ENCODE measurements at places on chromosomes 13 and 19. TPM values are rescaled to one million over a fixed set of nuclear protein-coding genes. Genes with fewer than 3 reads are reported as not detected.
A peak's percentile ranks its signal among the peaks of the same experiment; 100 is the strongest.

GARIN5A gene
- not detected for total RNA-seq

CCDC122 gene
- 5.0 TPM for total RNA-seq

ATP4B gene
- not detected for total RNA-seq

TNFSF11 gene
- not detected for total RNA-seq

DNA sequence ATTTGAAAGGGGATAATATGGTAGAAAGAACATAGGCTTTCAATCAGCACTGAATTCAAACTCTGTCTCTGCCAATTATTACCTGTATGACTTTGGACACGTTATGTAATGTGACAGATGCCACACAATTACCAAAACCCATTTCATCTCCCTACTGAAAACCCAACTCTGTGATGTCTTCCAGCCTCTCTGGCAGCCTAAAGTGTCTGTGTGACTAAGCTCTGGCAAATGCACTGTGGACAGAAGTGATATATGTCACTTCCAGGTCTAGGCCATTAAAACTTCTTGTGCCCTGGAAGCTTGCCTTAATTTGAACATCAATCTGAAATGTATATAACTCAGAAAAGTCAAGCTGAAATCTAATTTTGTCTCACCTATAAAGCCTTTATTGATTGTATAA, 552.0 kb downstream of the RFC3 start:
- peaks cover 4% of the 10 kb centered on the region for H3K36me3 ChIP-seq
- no peaks in the 10 kb centered on the region for H3K27me3 ChIP-seq
- no peak overlapping the region for H3K4me3 ChIP-seq
- H3K27ac ChIP-seq = no peak overlapping the region
- peak; percentile 27 for DNase-seq
- H3K4me1 ChIP-seq = peaks cover 19% of the 10 kb centered on the region

DNA sequence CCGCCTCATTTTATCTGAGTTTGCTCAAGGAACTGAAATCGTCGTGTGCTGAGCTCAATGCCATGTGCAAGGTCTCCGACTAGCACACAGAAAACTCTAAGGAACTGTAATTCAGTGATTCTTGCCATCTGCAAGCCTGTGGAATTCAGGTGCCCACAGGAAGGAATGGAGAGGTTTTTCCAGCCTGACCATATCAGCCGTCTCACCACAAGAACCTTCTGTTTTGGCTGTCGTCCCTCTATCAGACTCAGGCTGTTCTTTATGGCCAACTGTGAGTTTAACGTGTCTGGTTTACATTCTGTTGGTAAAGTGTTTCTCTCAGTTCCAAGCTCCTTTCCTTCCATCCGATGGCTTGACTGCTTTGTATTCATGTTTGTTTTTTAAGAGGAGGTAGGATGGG, 293.5 kb downstream of the SPRY2 start:
- H3K4me3 ChIP-seq = peak overlapping the region; percentile 44
- H3K27ac ChIP-seq = peak overlapping the region; percentile 52
- no peaks in the 10 kb centered on the region for H3K27me3 ChIP-seq

DNA sequence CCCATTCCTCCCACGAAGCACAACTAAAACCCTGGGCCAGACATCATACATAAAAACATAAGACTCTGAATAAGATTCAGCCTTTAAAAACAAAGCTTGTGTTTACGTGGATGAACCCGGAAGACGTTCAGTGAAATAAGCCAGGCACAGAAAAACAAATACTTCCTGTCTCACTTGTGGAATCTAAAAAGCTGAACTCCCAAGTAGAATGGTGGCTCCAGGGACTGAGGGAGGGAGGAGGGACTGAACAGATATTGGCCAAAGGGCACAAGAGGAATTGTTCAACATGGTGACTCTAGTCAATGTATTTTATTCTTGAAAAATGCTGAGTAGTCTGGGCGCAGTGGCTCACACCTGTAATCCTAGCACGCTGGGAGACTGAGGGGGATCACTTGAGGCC, 35.7 kb upstream of the TPM4 start:
- DNase-seq = no peak
- peaks cover 2% of the 10 kb centered on the region for H3K27me3 ChIP-seq
- peaks cover 28% of the 10 kb centered on the region for H3K4me1 ChIP-seq
- no peak overlapping the region for H3K4me3 ChIP-seq

GRCh38 chr19:27971071-27971470, 1241.9 kb downstream of the UQCRFS1 start:
- no peaks in the 10 kb centered on the region for H3K36me3 ChIP-seq
- H3K27me3 ChIP-seq = no peaks in the 10 kb centered on the region
- H3K4me3 ChIP-seq = no peak overlapping the region
- H3K27ac ChIP-seq = no peak overlapping the region
- peaks cover 11% of the 10 kb centered on the region for H3K4me1 ChIP-seq

DNA sequence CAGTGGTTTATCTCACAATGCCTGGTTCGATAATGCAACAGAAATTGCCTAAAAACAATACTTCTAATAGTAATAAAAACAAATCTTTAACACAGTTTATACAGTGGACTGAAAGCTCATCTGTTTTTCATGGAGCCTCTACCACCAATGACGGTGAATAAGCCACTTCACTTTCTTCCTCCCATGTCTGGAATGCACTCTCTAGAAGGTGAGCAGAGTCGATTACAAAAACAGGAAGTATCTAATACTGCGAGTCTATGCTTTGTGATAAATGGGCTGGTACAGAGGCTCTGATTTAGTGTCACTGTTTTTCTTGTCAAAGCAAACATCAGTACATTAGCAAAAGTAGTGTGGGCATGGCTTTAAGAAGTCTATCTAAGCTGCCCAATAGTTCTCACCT, 1348.6 kb upstream of the SLC10A2 start:
- no peaks in the 10 kb centered on the region for H3K27me3 ChIP-seq
- no peaks in the 10 kb centered on the region for H3K36me3 ChIP-seq
- no peaks in the 10 kb centered on the region for H3K4me1 ChIP-seq
- no peak overlapping the region for H3K27ac ChIP-seq

GRCh38 chr19:19860756-19861390, 4.8 kb upstream of the ZNF253 start:
- peaks cover 1% of the 10 kb centered on the region for H3K27me3 ChIP-seq
- H3K36me3 ChIP-seq = peaks cover 18% of the 10 kb centered on the region
- H3K4me1 ChIP-seq = no peaks in the 10 kb centered on the region
- H3K27ac ChIP-seq = no peak overlapping the region
- no peak overlapping the region for H3K4me3 ChIP-seq

GRCh38 chr19:2140138-2140569, 11.2 kb downstream of the AP3D1 start:
- DNase-seq = no peak
- H3K27ac ChIP-seq = no peak overlapping the region
- no peak overlapping the region for H3K4me3 ChIP-seq
- peaks cover 2% of the 10 kb centered on the region for H3K27me3 ChIP-seq
- no peaks in the 10 kb centered on the region for H3K4me1 ChIP-seq

- no peak overlapping the region for H3K27ac ChIP-seq
- H3K27me3 ChIP-seq = no peaks in the 10 kb centered on the region
- H3K4me3 ChIP-seq = no peak overlapping the region
- H3K4me1 ChIP-seq = peaks cover 43% of the 10 kb centered on the region
- no peak for DNase-seq
Measured at GRCh38 chr13:32038343-32038742, 6.8 kb downstream of the FRY start.

GRCh38 chr13:47904891-47905290, 96.2 kb downstream of the SUCLA2 start:
- no peak for DNase-seq
- H3K27me3 ChIP-seq = peaks cover 5% of the 10 kb centered on the region
- H3K4me1 ChIP-seq = peaks cover 28% of the 10 kb centered on the region
- peaks cover 6% of the 10 kb centered on the region for H3K36me3 ChIP-seq
- no peak overlapping the region for H3K27ac ChIP-seq

- no peak overlapping the region for H3K4me3 ChIP-seq
- H3K27me3 ChIP-seq = peaks cover 12% of the 10 kb centered on the region
- no peak overlapping the region for H3K27ac ChIP-seq
- H3K4me1 ChIP-seq = no peaks in the 10 kb centered on the region
- no peak for DNase-seq
Measured at GRCh38 chr19:38503077-38503410, 69.6 kb downstream of the RYR1 start.

GRCh38 chr13:69410761-69411160, 696.9 kb upstream of the ATXN8OS start:
- no peak for DNase-seq
- H3K27ac ChIP-seq = no peak overlapping the region
- H3K4me1 ChIP-seq = no peaks in the 10 kb centered on the region
- H3K36me3 ChIP-seq = no peaks in the 10 kb centered on the region
- H3K4me3 ChIP-seq = no peak overlapping the region

- H3K4me1 ChIP-seq = peaks cover 8% of the 10 kb centered on the region
- H3K27me3 ChIP-seq = no peaks in the 10 kb centered on the region
- H3K4me3 ChIP-seq = no peak overlapping the region
- DNase-seq = peak; percentile 52
- H3K27ac ChIP-seq = peak overlapping the region; percentile 27
Measured at GRCh38 chr19:12985049-12985776, 10.1 kb upstream of the NFIX start.

DNA sequence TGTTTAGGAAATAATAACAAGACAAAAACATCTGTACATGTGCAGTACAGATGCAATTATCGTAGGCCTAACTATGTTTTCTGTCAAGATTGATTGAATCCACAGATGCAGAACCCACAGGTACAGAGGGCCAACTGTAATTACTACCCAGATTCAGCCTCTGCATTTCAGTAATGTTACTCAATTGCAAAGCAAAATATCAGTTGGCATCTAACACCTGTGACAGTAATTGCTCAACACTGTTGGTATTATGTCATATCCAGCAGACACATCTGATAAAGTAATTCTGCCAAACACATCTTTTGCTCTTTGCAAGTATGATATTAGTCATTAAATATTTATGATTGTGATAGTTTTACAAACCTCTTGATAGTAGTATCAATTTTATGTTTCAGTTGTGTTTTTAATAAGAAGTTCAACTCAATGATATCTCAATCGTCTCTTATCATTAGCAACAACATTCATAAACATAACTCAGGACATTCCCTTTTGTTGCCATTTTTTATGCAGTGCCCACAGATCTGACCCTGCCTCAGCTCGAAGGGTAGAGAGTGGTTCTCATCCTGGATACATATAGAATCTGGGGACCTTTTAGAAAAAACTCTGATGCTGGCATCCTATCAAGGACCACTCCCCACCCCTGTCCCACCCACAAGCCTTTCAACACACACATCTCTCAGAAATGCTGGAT, 104.7 kb downstream of the MYCBP2 start:
- H3K27me3 ChIP-seq = no peaks in the 10 kb centered on the region
- DNase-seq = no peak
- no peaks in the 10 kb centered on the region for H3K4me1 ChIP-seq

- no peak overlapping the region for H3K27ac ChIP-seq
- no peaks in the 10 kb centered on the region for H3K27me3 ChIP-seq
- H3K36me3 ChIP-seq = no peaks in the 10 kb centered on the region
Measured at GRCh38 chr13:105997581-105998550, 537.6 kb downstream of the EFNB2 start.

GRCh38 chr19:46082728-46083050, 41.8 kb downstream of the IGFL3 start:
- peaks cover 17% of the 10 kb centered on the region for H3K36me3 ChIP-seq
- H3K4me1 ChIP-seq = peaks cover 33% of the 10 kb centered on the region
- H3K4me3 ChIP-seq = no peak overlapping the region
- H3K27ac ChIP-seq = no peak overlapping the region
- peaks cover 33% of the 10 kb centered on the region for H3K27me3 ChIP-seq

DNA sequence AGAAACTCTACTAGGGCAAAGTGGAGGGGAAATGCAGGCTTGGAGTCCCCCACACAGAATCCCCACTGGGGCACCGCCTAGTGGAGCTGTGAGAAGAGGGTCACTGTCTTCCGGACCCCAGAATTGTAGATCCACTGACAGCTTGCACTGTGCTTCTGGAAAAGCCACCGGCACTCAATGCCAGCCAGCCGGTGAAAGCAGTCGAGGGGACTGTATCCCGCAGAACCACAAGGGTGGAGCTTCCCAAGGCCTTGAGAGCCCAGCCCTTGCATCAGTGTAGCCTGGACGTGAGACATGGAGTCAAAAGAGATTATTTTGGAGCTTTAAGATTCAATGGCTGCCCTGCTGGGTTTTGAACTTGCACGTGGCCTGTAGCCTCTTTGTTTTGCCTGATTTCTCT, 47.2 kb upstream of the FAM124A start:
- H3K27ac ChIP-seq = no peak overlapping the region
- no peaks in the 10 kb centered on the region for H3K36me3 ChIP-seq
- no peaks in the 10 kb centered on the region for H3K4me1 ChIP-seq
- peaks cover 34% of the 10 kb centered on the region for H3K27me3 ChIP-seq
- H3K4me3 ChIP-seq = no peak overlapping the region

DNA sequence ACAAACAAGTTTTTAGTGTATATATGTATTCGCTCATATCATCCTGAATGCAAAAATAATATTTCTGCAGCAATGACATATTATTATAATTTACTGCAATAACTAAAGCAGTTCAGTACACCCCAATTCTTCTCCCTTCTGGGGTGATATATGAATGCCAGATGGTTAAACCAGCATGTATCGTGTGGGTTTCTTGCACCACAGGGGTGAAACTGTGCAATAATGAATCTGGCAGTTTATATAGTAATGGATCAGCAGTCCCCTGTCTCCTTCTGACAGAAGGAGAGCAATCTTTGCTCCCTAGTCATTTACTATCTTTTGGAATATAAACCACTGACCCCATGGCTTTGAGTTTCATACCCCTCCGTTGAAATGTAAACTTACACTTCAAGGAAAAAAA, 228.6 kb upstream of the KLHL1 start:
- no peaks in the 10 kb centered on the region for H3K36me3 ChIP-seq
- no peak for DNase-seq
- H3K27me3 ChIP-seq = no peaks in the 10 kb centered on the region
- H3K4me1 ChIP-seq = no peaks in the 10 kb centered on the region
- H3K27ac ChIP-seq = no peak overlapping the region

DNA sequence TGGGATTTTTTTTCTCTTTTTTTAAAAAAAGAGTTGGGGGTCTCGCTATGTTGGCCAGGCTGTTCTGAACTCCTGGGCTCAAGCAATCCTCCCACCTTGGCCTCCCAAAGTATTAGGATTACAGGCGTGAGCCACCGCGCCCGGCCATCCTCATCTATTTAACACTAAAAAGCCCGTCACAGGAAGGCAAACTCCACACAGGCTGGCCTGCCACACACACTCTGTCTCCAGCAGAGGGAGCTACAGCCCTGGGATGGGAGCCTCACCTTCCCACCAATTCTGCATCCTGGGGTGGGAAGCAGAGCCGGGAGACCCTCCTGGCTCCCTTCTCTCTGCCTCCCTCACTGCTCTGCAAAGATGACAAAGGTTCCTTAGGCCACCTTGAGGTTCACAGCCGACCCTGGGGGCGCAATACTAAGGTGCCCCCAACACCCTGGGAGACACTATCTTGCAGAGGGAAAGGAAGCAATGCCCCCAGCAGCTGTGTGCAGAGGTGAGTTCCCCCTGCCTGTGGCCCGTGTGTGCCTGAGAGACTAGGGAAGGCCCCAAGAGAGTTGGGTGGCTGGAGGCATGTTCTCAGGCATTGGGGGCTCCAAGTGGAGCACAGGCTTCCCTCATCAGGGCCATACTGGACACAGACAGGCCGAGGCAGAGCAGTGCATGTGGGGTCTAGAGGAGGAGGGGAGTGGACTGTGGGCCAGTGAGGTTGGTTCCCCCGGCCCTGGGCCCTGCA, 27.4 kb upstream of the TIMM44 start:
- no peak overlapping the region for H3K27ac ChIP-seq
- no peaks in the 10 kb centered on the region for H3K27me3 ChIP-seq
- peaks cover 14% of the 10 kb centered on the region for H3K36me3 ChIP-seq
- no peak overlapping the region for H3K4me3 ChIP-seq
- no peak for DNase-seq
- no peaks in the 10 kb centered on the region for H3K4me1 ChIP-seq
